ENCODE measurements at places on chromosomes 16 and 17.

GRCh38 chr16:17368951-17369350, 101.8 kb downstream of the XYLT1 start:
- peak; percentile 30 for DNase-seq

DNA sequence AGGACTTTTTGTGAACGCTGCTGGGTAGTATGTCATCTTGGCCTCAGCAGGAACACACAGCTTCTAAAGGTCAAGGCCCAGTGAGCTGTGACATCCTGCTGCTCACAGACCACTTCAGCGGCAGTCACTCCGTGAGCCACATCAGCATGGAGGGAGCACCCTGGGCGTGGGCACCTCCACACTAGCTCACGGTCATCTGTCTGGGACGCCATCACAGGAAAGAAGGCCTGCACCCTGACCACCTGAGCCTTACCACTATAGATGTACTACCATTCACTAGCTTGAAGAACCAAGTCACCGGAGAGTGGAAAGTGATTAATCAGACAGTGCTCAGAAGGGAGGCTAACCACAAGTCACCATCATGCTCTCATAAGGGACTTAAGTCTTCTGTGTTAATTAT, 3.3 kb downstream of the AXIN1 start:
- no peak for DNase-seq

DNA sequence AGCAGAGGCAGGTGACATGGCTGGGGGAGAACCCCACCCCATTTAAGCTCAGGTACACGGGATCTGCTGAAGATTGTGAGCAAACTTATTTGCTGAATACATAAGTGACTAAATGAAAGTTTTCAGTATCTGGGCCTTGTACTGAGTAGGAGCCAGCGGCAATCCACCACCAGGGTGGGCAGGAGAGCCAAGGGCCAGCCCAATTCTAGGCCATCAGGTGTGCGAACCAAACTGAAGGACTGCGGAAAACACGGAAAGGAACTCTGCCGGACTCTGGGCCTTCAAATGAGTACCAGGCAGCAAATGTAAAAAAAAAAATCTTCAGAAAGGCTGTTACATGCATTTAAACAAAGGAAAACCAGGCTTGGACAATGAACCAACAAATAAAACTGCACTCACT, 19.7 kb downstream of the ARHGAP17 start:
- DNase-seq: no peak

GRCh38 chr17:16583781-16584180, 14.8 kb upstream of the ZNF287 start:
- no peak for DNase-seq

DNA sequence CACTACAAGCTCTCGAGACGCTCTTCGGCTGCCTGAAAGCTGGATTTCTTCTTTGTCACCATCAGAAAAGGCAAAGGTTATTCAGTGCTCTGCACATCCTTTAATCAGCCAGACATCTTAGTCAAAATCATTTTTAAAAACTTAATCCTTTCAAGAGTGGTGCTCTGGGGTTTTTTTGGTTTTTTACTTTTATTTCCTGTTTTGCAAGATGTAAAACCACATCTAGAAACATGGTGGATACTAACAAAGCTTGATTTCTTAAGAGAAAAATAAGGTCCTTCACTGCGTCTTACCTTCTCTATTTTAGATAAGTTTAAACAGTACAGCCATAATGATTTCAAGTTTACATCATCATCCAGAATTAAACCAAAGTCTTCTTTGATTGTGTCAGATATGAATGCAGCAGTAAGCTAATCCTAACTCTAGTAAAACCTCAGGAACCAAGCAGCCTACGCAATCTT, 6.3 kb downstream of the ANKRD11 start:
- DNase-seq: peak; percentile 70

- no peak for DNase-seq
Measured at GRCh38 chr16:15444264-15444663, 9.9 kb downstream of the BMERB1 start.

DNA sequence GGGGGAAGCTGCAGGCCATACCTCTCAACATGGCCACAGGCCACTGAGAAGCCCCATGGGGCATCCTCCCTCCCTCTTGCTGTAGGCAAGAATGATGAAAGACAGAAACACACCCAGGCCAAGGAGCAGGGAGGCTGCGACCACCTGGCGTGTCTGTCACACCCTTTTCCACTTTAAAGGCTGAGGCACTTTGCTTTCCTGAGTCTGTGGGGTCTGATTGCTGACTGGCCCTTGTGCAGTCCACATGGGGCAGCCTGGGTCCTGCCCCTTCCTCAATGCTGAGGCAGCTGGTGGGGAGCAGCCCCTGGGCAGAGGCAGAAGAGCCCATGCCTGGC, 8.7 kb downstream of the TMEM204 start:
- no peak for DNase-seq

GRCh38 chr17:73976147-73976546, 227.3 kb upstream of the RPL38 start:
- DNase-seq: no peak

GRCh38 chr16:58001781-58002415, 691 bp downstream of the USB1 start:
- no peak for DNase-seq

DNA sequence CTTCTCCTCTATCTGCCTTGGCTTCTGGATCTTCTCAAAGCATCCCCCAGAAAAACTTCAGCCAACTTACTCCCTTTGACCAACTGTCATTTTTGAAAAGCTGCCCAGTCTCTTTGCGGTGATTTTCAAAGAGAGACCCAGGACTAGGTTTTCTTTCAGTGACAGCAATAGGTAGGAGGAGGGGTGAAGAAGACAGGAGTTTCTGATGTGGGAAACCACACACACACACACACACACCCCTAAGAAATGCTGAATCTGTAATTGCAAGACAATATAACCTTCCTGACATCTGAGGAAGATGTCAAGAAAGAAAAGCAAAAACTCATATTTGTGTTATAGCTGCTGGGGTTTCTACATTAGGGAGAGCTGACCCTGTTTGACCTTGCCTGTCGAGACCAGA, 5.2 kb downstream of the FAM20A start:
- DNase-seq: no peak

GRCh38 chr17:39954876-39955275, 7.9 kb upstream of the GSDMA start:
- no peak for DNase-seq

- no peak for DNase-seq
Measured at GRCh38 chr17:42698736-42699414, 16.5 kb downstream of the CNTNAP1 start.

- no peak for DNase-seq
Measured at GRCh38 chr17:20300436-20300934, 166.9 kb downstream of the LGALS9B start.

DNA sequence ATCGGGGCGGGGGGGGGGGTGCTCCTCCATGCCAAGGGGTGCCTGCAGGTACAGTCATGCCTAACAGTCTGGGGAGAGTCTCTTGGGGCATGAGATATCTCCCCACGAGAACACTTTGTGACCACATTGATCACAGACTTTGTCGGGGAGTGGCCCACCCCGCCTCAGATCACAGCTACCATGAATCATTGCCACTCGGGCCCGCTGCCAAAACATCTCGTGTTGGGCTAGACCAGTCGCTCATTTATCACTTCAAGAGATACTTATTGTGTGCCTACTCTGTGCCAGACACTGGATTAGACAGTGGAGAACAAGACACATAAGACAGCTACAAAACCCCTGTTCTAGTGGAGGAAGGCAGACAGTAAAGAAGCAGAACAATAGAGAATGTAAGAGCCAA, 72.6 kb downstream of the CLEC16A start:
- DNase-seq: peak; percentile 44

GRCh38 chr16:12535535-12536411, 267.9 kb downstream of the CPPED1 start:
- DNase-seq: peak; percentile 12

DNA sequence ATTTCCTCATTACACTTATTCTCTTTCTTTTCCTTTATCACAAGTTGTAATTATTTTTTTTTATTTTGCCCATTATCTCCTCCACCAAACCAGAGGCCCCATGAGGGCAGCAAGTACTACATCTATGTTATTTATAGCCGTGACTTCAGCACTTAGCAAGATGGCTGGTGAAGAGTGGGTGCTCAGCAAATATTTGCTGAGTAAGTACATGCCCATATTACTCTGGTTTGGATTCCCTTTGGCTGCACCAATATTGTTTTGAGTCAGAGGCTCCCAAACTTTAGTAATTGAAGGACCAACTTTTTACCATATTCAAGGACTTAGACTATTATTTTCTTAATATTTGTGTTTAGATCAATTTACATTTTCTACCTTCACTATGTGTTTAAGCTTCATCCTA, 83.2 kb downstream of the HS3ST2 start:
- DNase-seq: no peak

DNA sequence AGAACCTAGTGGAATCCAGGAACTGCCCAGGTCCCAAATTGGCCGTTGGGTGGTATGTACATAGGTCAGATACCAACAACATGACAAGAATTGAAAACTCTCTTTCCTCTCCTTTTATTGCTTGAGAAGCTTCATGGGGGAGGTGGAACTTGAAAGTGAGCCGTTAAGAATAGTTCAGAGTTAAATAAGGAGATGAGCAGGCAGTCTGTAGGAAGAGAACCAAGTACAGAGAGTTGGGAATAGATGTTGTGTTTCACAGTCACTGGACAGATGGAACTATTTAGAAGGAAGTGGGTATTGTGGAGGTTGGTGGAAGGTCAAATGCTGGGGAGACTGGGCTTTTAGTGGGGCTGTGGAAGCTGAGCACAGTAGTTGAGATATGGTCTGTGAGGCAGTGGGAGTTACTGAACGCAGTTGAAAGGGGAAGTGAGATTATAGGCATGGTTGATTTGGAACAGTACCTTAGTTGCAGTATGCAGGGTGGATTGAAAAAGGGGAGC, 26.4 kb downstream of the ARHGAP44 start:
- DNase-seq: no peak

GRCh38 chr17:13541032-13541480, 60.7 kb downstream of the HS3ST3A1 start:
- DNase-seq: no peak

- no peak for DNase-seq
Measured at GRCh38 chr16:72923757-72924156, 124.2 kb downstream of the ZFHX3 start.

GRCh38 chr17:34130544-34130943, 124.5 kb upstream of the CCL2 start:
- no peak for DNase-seq

DNA sequence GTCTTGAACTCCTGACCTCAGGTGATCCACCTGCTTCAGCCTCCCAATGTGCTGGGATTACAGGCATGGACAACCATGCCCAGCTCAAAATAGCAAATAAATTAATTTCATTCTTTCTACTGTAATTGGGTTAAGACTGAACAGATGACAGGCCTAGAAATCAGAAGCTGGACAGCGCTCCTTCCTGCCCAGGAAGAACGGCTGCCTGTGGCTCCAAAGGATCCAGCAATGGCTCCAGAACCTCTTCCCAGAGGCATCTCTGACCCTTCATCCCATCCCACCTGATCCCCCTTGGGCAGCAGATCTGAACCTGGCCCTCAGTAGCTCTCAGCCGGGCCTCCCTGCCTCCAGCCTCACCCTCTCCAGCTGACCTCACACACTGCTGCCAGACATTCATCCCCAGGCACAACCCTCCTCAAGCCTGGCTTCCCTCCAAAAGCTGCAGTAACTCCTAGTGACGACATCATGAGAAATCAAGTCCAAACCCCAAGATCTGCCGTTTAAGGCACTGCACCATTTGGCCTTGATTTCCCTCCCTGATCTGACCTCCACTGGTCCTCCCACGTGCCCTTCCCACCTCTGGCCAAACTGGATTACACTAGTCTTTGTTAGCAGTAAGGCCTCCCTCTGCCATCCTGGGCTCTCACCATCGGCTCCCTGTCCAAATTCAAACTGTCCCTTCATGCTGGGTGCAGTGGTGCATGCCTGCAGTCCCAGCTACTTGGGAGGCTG, 3.1 kb upstream of the MIF4GD start:
- DNase-seq: no peak
